ENCODE measurements at places on chromosomes 2 and 18.
A peak's percentile ranks its signal among the peaks of the same experiment; 100 is the strongest.

GRCh38 chr2:120548627-120549608 lies 186.8 kb upstream of the GLI2 start:
- DNase-seq = no peak

- DNase-seq = no peak
Observed at GRCh38 chr18:73615506-73615905, 532.1 kb downstream of the FBXO15 start.

GRCh38 chr2:117335967-117336366 lies 478.5 kb upstream of the DDX18 start:
- DNase-seq = no peak

- no peak for DNase-seq
Observed at GRCh38 chr2:28209864-28210263, 182.8 kb upstream of the FOSL2 start.

DNA sequence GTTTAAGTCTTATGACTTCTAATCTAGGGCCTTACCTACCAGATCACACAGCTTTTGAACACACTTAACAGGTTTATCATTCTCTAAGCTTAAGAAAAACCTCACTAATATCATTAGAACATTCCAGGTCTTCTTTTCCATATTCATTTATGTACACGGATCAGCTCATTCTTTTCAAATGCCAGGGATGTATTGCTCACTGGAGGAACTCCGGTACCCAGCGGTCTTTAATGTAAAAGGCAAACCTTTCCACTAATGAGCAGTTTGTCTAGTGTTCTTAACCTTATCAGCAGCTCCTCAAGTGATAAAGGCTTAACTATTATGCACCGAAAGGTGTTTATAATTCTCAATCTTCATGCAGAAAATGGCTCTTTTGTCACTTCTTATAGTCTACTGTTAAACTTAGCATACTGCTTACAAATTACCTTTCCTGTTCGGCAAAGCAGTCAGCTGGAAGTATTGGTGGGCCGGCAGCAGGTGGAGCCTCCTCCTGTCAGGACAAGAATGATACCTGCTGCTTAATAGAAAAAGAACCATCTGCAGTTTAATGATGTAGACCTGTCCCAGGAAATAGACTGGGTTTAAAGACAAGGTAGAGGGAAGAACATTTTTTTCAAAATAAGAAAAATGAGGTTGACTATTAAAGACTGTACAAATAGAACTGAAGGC lies 142.7 kb downstream of the FIGN start:
- no peak for DNase-seq

DNA sequence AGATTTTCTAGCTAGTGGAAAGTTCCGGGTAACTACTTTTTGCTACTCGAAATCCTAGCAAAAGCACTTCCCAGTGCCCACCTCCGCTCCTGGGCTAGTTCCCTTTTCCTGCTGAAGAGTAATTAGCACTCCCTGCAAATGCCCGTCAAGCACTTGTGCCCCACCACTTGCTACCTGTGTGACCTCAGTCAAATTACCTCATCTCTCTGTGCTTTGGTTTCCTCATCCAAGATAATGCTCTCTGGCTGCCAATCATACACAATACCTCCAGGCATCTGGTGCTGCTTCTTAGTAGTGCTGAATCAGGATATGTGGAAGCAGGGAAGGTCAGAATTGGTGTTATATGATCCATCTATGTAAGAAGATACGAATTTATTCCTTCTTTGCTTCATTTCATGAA lies 102.1 kb upstream of the CDCA7 start:
- no peak for DNase-seq

DNA sequence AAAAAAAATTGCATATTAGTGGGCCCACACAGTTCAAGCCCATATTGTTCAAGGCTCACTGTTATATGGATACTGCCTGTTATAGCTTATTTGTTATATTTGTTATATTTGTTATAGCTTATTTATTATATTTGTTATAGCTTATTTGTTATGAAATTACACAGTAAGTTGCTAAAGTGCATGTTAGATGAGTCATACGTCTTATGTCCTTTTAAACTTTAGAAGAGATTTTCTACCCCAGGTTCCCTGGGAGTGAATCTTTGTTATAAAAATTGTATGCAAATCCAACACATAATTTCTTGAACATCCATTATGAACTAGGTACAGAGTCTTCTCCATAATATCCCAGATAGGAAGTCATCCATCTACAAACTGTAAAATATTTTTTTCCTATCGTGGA lies 22.1 kb downstream of the HTR2B start:
- DNase-seq = no peak

DNA sequence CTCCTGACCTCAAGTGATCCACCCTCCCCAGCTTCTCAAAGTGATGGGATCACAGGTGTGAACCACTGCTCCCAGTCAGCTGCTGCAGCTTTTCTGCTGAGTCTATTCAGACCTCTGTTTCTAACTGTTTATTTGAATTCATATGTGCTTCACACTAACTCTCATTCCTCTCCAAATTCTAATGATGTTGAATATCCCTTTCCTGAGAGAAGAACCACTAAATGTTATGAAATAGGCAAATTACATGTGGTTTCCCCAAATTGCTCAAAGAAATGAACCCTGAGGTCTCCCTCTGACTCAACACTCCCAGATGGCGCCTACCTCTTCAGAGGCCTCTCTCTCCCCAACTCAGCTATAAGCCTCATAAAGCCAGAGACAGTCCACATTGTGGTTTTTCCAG lies 98.6 kb downstream of the IRS1 start:
- DNase-seq = no peak

- no peak for DNase-seq
Observed at GRCh38 chr2:95265182-95265581, 9.1 kb upstream of the PROM2 start.

GRCh38 chr18:37285825-37286224 lies 279.8 kb downstream of the CELF4 start:
- no peak for DNase-seq

DNA sequence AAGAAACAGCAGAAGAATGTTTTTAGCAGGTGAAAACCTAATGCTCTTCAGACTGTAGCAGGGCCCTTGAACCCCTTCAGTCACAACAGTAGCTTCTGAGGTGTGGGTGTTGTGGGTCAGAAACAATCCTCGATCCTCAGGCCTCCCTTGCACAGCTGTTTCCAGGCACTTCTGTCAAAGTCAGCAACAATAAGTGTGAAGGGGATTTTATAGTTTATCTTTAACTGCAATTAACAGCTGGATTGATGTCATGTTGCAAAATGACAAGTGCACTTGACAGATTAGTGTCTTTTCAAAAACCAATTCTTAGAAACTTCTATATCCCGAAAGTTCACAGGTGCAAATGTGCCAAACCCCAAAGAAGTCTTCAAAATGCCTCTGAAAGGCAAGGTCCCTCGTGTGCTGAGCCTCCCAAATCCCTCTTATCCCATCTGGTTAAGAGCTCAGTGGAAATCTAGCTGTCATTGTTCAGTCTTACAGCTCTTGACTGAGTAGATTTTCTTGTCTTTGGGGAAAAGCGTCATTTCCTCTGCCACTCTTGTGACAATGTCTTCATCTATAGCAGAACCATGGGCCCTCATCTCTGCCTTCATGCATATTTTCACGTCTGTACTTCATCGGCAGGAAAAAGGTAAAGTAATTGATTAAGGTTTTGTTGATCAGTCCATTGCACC lies 29.6 kb downstream of the M1AP start:
- no peak for DNase-seq

- no peak for DNase-seq
Observed at GRCh38 chr2:232668805-232669444, 28.2 kb upstream of the GIGYF2 start.

DNA sequence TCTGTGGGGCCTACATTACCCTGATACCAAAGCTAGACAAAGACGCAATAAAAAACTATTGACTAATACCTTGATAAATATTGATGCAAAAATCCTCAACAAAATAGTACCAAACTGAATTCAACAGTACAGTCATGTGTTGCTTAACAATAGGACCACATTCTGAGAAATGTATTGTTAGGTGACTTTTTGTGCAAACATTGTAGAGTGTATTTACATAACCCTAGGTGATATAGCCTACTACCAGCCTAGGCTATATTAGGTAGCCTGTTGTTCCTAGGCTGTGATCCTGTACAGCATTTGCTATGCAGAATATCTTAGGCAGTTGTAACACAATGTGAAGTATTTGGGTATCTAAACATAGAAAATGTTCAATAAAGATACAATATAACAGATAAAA lies 36.7 kb downstream of the CCDC138 start:
- DNase-seq = no peak

DNA sequence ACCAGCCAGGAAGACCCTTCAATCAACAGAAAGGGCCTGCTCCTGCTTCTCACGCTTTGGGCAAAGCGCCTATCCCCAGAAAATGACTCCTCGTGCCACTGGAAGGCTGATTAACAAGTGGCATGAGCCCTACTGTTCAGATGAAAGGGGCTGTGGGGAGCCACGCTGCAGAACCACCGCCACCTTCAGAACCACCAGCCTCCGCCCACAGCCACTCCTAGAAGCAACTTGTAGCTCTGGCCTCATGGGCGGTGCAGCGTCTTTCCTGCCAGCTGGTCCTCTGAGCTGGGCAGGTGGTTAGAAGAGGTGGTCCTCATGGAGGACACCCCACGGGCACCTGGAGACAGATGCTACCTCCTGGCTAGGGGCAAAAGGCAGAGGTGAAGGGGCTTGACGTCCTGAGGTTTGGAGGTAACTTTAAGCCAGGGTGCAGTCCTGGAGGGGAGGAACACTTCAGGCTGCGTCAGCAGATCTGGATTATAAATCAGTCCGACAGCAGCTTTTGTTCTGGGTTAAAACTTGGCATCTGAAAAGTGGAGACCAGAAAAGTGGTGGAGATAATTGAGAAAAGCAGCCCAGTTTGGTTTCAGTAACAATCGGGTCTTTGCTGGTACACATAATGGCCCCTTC lies 861 bp upstream of the SEMA4C start:
- no peak for DNase-seq

GRCh38 chr2:45678791-45679348 lies 27.4 kb downstream of the PRKCE start:
- no peak for DNase-seq

DNA sequence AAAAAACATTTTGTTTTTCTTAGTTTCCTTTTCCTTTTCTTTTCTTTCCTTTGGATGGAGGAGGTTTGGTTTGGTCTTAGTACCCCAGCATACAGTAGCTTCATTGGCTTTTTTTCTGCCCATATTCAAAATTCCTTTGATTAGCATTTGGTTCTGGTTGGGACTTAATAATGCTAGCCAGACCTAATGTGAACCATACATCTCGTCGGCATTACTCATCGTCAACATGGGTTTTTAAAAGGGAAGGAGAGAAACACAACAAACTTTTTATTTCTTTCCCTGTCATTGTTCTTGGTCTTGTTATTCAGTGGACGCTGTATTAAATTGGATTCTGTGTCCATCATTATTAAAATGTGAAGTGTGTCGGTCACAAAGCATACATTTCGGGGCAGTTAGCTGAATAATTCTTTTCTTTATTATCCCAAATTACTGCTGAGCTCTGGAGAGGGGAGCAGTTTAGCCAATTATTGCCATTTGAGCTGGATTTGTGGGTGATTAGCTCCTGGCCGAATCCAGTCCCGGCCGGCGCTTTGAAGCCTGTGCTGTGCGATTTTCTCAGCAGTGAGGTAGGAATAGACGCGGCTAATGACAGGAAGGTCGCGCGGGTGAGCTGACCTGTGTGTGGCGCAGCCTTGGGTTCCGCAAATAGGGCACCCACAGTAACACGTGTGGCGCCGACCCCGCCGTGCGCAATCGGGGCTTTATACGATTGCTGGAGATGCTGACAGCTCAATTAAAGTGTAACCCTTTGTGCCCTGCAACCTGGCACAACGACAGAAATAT lies 303.3 kb downstream of the GBX2 start:
- DNase-seq = no peak

DNA sequence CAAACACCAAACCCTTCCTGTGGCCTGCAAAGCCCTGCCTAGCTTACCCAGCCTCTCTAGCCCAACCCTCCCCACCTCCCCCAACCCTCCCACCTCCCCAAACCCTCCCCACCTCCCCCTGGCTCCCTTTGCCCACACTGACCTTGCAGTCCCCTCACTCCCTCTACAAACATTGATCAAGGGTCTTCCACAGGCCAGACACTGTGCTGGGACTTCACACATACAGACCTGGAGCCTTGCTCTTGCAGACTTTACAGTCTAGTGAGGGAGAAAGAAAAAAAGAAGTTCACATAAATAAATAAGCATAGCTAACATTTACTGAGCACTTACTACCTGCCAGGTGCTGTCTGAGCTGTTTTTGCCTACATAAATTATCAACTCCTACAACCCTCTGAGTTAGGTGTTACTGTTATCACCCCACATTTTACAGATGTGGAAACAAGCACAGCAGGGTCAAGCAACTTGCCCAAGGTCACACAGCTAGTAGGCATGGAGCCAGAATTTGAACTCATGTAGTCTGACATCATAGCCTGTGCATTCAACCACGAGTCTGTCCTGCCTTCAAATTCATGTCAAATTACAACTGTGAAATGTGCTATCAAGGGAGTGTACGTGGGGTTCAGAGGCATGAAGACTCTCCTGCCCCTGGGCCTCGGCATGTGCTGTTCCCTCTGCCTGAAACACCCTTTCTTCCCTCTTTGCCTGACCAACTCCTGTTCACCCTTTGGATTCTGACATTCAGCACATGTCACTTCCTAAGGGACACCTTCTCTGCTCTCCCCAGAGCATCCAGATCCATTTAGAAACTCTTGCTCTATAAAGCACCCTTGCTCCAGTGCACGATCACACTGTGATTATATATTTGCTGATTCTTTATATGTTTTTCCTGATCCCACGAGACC lies 209.9 kb downstream of the TNS1 start:
- DNase-seq = peak; percentile 16

GRCh38 chr2:54895730-54896129 lies 154.5 kb downstream of the RTN4 start:
- no peak for DNase-seq

GRCh38 chr2:189336276-189336975 lies 104.8 kb upstream of the WDR75 start:
- no peak for DNase-seq

DNA sequence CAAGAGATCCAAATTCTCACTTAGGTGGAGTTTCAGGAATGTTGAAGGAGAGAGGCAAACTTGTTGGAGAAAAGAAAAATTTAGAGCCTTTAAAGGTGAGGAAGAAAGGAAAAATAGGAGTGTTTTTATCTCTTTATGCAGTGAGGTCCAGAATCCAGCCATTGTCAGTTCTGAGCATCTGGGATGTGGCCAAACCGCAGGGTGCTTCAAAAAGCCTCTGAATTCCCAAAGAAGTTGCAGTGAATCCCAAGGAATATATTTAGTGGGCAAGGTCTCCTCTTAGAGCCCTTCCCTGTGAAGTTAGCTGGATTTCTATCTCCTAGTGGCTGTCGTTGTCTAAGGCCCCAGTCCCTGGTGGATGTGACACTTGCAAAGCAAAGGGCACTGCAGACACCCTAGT lies 51.2 kb downstream of the MTCL1 start:
- no peak for DNase-seq
